AG20443 (cell line): ENCODE measurements at places on chromosomes 6 and 20.

GRCh38 chr6:33156964-33157363 is 35.3 kb downstream of the COL11A2 start:
- no peak for DNase-seq

DNA sequence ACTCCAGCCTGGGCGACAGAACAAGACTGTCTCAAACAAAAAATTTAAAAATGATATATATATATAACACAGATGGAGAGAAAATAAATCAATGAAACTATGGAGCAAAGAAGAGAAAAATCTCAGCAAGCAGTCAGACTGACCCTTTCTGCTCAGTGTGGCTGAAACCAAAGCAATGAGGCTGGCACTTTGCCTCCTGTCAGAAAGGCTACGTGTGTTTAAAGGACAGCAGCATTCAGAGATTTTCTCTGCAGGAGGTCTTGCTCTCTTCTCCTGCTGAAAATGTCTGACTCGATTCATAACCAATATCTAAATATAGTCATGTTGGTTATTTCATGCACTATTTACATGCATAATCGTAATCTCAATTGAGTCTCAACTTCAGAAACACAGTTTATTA is 527.0 kb upstream of the JARID2 start:
- no peak for DNase-seq

DNA sequence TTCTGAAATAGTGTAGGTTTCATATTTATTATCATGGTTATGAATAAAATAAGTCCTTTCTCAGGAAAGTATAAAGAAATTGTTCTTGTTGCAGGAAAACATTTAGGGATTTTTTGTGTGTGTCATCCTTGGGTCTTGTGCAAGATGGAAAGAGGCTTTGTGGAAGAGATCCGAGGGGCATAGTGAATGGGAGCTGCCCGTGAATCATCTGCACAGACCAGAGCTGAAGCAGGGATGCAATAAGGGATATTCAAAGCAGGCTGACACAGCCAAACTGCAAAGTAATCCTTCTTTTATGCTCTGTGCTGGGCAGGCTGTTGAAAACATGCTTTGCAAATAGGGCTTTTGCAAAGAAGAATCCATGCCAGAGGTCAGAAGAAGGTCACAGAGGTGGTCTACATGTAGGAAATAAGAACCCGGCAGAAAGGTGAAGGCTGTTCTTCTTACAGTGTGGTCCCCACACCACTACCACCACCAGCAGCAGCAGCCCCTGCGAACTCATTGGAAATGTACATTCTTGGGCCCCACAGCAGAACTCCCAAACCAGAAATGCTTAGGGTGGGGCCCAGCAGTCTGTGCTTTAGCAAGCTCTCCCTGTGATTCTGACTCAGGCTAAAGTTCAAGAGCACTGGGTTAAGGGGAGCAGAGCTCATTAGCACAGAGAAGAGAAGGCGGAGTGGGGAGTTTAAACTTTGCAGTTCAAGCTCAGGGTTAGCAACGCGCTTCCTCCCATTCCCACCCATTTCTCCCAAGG is 237.6 kb downstream of the QKI start:
- peak; percentile 63 for DNase-seq

DNA sequence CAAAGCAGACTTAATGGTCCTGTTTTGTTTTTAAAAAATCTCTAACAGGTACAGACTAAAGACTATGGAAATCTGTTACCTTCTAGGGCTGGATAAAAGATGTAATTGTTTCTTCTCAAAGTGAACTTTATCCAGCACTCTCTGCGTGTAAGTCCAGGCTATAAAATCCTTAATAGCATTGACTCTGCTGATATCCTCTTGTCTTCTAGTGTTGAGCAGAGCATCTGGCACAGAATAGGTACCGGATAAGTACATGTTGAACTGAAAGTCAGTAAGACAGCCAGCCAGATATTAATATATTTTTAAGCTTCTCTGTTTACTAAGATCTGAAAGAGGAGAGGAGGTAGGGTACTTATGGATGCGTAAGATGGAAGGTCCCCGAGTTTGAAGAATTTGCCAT is 262.3 kb downstream of the TBC1D7 start:
- no peak for DNase-seq

- DNase-seq: peak; percentile 40
These were observed 73.6 kb upstream of the RNF146 start for GRCh38 chr6:127192911-127193541.

GRCh38 chr6:48080227-48081009 is 30.6 kb downstream of the PTCHD4 start:
- no peak for DNase-seq

DNA sequence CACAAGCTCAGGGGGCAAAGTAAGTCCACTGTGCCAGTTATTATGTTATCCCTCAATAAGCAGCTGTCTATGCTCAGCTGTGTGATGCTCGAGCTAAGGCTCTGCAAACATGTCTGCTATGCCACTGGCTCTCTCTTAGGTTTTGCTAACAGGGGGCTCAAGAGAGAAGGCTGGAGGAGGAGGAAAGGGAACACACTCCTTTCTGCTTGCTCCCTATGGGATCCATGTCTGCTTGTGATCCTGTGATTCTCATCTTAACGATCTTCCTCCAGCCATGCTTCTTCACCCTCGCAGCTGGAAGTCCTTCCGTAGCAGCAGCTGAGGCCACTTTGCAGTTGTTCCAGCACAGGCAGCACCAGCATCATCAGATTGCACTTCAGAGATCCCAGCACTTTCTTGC is 37.0 kb upstream of the IGF2R start:
- no peak for DNase-seq

GRCh38 chr6:80003826-80004172 is 650 bp upstream of the TTK start:
- DNase-seq: no peak
